ENCODE measurements at places on chromosomes 6 and 20.

- DNase-seq = no peak
These were observed 36.4 kb upstream of the SASH1 start for GRCh38 chr6:148306286-148306685.

- DNase-seq = no peak
These were observed 26.5 kb upstream of the ID1 start for GRCh38 chr20:31578448-31579138.

DNA sequence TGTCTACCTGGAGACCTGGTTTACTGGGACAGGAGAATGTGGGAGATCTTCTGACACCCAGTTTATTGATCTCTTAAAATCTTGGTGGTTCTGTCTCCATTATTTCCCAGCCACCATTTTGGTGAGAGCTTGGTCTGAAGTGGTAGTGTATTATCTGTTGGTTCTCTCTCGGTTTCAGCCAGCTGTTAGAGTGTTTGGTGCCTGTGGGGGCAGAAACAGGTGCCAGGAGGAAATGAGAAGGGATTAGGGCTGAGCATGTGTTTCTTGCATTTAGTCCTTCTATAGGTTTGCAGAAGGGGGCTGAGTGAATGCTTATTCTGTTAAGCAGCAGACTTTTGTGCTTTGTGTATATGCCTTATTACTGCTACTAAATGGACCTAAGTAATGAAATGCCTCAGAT lies 9.6 kb downstream of the JARID2 start:
- no peak for DNase-seq

GRCh38 chr20:32199006-32199405 lies 8.5 kb downstream of the PLAGL2 start:
- DNase-seq = no peak

DNA sequence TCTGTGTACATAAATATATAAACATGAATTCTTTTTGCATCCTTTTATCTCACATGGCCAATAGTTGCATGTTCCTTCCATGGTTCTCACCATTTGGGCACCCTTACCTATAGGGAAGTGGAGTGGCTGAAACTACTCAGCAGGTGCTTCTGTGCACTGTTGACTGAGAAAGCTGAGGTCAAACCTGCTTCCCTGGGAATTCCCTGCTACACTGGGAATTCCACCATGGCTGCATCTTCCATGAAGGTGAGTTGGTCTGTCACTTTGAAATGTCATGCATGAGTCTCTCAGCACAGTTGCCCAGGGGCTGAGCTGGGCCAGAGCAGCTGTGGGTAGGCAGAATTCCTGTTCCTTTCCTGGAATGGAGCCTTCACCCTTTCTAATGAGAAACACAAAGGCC lies 193.8 kb upstream of the PRSS16 start:
- DNase-seq = no peak

DNA sequence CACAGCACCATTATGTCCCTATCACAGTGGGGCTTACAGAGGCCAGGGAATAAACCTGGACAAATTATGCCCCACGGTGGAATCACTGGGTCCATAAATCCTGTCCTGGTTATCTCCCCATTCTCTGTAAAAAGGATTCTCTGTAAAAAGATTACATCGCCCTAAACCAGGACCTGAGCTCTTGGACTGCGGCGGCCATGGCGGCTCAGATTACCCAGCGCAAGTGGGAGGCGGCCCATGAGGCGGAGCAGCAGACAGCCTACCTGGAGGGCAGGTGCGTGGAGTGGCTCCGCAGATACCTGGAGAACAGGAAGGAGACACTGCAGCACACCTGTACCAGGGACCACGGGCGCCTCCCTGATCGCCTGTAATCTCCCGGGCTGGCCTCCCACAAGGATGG lies 8.4 kb upstream of the HLA-A start:
- no peak for DNase-seq

DNA sequence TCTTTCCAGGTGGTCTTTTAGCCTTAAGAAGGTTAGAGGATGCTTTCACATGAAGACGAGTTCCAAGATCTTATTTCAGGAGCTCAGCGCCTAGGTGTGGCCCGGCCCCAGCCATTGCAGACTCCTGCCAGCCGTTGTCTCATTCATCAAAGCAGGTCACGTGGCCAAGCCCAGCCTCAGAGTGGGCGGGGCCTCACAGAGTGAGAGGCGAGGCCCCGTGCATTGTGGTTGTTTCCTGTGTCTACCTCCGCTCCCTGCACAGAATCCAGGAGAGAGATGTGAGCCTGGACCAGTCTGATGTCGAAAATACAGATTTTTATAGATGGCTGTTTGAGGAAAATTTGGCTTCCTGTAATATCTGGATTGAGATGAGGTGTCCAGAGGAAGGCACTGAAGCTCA lies 49.2 kb upstream of the CST5 start:
- no peak for DNase-seq

GRCh38 chr6:131867744-131868143 lies 59.9 kb downstream of the ENPP1 start:
- DNase-seq = no peak

GRCh38 chr6:34181908-34182307 lies 36.0 kb upstream of the GRM4 start:
- DNase-seq = no peak

DNA sequence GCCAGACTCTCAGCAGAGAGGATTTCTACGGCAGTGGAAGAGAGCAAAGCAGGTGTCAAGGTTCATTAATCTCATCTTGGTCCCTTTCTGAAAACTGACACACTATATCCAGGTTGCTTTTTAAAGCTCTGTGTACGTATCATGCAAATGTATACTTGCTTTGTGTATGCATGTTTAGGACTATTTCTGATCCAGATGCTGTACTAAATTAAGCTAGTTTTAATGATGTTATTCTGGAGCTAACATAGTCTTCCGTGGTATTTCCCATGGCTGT lies 59.2 kb upstream of the SNX9 start:
- no peak for DNase-seq

- DNase-seq = no peak
These were observed 447.0 kb downstream of the LMBRD1 start for GRCh38 chr6:69349771-69350170.

- DNase-seq = peak; percentile 32
These were observed 33.9 kb upstream of the TNFRSF21 start for GRCh38 chr6:47343600-47343999.

- no peak for DNase-seq
These were observed 120.1 kb upstream of the HDDC2 start for GRCh38 chr6:125421836-125422235.

DNA sequence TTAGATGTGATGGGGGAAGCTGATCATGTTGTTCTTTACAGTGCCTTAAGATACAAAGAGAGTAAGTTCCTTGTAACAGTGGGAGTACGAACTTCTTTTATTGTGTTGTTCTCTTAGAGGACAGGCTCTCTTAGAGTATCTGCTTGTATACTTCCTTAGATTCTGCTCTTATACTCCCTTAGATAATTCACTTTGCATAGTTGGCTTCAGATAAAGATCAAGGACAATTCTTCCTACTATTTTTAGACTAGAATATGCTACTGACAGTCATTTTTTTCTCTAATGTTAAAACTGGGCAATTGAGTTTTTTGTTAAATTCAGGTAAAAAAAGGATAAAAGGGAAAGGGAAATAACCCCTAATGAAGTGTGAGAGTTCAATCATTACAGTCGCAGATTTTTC lies 138.7 kb downstream of the MYB start:
- peak; percentile 30 for DNase-seq

GRCh38 chr6:163014736-163015135 lies 287.0 kb downstream of the PACRG start:
- no peak for DNase-seq

DNA sequence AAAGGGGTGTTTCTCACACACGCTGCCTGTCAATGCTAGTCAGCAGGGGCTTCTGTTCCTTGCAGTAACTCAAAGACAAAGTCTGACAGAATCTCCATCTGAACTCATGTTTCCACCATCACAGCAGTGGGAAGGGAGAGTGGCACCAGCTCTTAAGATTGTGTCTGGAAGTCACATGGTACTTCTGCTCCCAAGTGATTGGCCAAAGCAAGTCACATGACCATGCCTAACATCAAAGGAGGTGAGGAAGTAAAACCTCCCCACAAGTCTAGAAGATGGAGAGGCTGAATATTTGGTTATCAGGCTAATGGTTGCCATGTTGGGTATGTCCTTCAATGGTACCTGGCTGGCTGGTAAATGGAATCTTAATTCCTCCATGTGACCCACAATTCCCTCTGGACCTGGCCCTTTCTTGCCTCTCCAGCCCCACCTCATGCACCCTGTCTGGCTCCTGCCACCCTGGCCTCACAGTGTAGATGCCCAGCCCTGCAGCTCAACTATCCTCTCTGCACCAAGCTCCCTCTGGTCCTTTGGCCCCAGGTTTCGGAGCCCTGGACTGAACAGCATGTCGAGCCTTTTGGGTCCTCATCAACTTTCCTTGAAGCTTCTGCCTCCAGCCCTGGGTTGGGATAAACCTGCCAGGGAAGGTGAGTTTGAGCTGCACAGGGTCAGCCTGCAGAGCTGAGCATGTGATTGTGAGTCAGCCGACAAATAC lies 51.0 kb upstream of the PMEPA1 start:
- DNase-seq = no peak

- no peak for DNase-seq
These were observed 15.6 kb upstream of the BICRAL start for GRCh38 chr6:42766163-42766670.

- DNase-seq = no peak
These were observed 39.5 kb downstream of the HDDC2 start for GRCh38 chr6:125262016-125263013.

DNA sequence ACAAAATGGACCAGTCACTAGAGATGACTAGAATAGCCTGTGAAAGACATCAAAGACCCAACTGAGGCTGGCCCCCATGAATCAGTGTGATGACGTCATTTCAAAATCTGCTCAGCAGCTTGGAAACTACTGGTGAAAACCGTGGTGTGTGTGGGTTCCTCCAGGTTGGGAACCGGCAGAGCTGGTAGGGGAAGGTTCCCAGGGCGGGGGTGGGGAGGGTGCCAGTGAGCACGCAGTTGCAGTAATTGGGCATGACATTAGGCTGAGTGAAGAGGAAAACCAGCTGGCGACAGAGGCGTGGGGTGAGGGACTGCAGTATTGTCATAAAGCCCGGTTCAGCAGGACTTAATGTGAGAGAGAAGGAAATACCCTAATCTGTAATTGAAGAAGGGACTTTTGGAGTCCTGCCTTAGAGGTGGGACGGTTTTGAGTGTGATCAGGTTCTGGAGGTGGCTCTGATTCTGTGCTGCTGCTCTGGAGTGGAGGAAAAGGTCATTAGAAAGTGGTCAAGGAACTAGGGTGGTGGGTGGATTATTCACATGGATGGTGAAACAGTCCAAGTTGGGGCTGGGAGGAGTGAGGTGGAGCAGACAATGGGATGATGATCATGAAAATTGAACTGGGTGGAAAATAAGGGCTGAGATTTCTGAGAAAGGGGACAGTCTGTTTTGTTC lies 52.0 kb upstream of the MTHFD1L start:
- no peak for DNase-seq

DNA sequence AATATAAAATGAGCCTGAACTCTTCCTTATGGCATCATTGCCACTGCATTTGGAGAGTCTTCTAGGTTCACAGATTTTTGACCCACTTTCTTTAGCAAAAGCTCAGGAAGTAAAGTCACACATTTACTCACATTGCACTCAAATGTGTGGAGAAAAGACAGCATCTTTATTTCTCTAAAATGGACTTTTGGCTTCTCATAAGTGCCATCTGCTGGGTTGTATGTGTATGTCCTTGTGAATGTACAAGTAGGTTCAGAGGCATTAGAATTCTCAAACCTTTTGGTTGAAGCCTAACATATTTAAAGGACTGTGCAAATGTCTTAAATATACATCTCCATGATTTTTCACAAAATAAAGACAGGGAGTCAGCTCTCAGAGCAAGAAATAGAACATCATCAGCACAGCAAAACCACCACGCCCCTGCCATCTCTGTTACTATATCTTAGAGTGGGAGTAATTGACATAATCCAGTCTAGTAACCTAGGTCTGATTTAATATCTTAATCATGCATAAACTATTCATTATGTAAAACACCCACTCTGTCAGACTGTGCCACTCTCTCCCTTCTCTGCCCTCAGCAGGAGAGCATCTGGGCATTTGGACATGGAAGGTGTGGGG lies 42.2 kb upstream of the SPTLC3 start:
- DNase-seq = peak; percentile 6

GRCh38 chr6:89559487-89559886 lies 79.1 kb downstream of the LYRM2 start:
- no peak for DNase-seq

- no peak for DNase-seq
These were observed 488.0 kb upstream of the NOX3 start for GRCh38 chr6:155943635-155944034.

DNA sequence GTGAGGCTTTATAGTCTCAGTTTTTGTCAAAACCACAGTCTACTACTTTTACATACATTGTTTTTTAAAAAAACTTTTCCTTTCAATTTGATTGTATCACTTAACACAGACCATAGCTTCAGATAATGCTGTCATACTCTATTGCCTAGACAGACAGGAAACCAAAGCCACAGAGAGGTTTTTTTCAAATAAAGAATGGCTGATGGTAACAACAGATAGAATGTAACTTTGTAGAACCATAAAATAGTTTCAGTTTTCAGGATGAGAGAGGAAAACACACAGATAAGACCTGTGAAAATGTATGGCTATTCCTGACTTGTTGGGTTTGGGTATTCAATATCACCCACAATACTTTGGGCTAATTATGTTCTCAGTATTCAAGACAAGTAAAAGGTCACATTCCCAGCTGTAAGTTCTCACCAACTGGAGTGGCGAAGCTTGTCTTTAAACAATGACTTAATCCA lies 94.0 kb downstream of the ADGRG6 start:
- DNase-seq = peak; percentile 29

DNA sequence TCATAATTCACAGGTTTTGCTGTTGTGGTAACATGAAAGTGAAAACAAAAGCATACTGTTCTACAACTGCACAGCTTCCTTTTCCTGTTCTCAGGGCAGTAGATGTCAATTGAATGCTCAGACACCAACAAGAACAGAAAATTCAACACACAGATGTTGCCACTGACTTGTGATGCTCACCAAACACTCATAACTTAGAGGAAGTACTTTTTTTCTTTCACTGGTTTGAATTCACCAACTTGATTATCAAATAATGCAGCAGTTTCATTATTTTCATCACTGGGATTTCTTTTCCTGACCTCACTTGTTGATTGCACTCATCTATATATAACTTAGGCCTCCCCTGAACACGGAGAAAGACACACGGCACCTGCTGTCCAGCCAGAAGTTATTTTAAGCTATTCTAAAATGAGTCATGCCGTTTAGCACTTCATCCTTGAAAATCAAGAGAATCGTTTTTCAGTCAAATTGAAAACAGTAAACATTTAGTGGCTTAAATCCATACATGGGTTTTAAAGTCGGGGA lies 949 bp downstream of the TXLNB start:
- DNase-seq = no peak

GRCh38 chr20:57991211-57991881 lies 237.1 kb downstream of the ANKRD60 start:
- no peak for DNase-seq
